GM12878 (cell line): ENCODE measurements at places on chromosomes 7 and 10. TPM values are rescaled to one million over a fixed set of nuclear protein-coding genes. Genes with fewer than 3 reads are reported as not detected.

Gene PLCE1
- total RNA-seq: 0.05 and 0.08 TPM in 2 replicates

GRCh38 chr10:74669210-74669609 is 157.2 kb upstream of the KAT6B start:
- H3K27ac ChIP-seq: no peak overlapping the region
- H3K36me3 ChIP-seq: no peaks in the 10 kb centered on the region
- H3K27me3 ChIP-seq: no peaks in the 10 kb centered on the region
- no peak overlapping the region for H3K4me3 ChIP-seq
- H3K4me1 ChIP-seq: no peaks in the 10 kb centered on the region
- DNase-seq: no peak

DNA sequence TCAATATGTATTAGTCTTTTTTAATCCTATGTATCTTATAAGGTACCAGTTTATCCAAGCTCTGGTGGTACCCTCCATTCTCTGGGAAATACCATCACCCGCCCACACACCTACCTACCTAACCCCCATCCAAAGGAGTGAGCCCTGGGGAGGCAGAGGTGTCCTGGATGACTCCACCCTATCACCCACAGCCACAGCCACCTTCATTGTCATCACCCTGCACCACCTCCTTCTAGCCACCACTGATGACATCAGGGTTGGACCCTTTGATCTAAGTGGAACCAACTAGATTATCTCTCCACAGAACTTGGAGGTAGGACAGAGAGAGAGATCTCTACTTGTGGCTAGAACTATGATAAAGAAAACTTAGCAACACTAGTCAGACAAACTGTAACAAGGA is 259.4 kb downstream of the PARD3 start:
- no peak overlapping the region for H3K27ac ChIP-seq
- DNase-seq: no peak
- no peaks in the 10 kb centered on the region for H3K36me3 ChIP-seq
- H3K27me3 ChIP-seq: no peaks in the 10 kb centered on the region
- no peak overlapping the region for H3K4me3 ChIP-seq
- H3K4me1 ChIP-seq: no peaks in the 10 kb centered on the region

GRCh38 chr7:28474640-28475039 is 62.3 kb downstream of the CREB5 start:
- H3K27ac ChIP-seq: no peak overlapping the region
- no peak for DNase-seq
- H3K27me3 ChIP-seq: no peaks in the 10 kb centered on the region
- no peaks in the 10 kb centered on the region; the same call in 1 of the 2 replicates for H3K36me3 ChIP-seq
- peaks cover 15% of the 10 kb centered on the region for H3K4me1 ChIP-seq
- H3K4me3 ChIP-seq: no peak overlapping the region

DNA sequence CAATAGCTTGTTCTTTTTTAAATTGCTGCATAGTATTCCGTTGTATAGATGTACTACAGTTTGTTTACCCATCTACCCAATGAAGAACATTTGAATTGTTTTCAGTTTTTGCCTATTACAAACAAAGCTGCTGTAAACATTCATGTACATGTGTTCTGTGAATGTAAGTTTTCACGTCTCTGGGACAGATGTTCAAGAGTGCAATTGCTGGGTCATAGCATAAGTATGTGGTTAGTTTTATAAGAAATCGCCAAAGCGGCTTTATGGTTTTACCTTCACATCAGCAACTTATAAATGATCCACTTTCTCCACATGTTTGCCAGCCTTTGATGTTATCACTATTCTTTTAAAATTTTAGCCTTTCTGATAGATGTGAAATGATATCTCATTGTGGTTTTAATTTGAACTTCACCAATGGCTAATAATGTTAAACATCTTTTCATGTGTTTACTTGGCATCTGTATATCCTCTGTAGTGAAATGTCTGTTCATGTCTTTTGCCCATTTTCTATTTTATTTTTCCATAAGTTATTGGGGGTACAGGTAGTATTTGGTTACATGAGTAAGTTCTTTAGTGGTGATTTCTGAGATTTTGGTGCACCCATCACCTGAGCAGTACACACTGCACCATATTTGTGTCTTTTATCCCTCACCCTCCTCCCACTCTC is 73.5 kb downstream of the TBXAS1 start:
- H3K27ac ChIP-seq: no peak overlapping the region
- no peak overlapping the region for H3K4me3 ChIP-seq
- no peaks in the 10 kb centered on the region for H3K36me3 ChIP-seq
- no peaks in the 10 kb centered on the region for H3K27me3 ChIP-seq
- peaks cover 3% of the 10 kb centered on the region; the same call in 1 of the 2 replicates for H3K4me1 ChIP-seq

DNA sequence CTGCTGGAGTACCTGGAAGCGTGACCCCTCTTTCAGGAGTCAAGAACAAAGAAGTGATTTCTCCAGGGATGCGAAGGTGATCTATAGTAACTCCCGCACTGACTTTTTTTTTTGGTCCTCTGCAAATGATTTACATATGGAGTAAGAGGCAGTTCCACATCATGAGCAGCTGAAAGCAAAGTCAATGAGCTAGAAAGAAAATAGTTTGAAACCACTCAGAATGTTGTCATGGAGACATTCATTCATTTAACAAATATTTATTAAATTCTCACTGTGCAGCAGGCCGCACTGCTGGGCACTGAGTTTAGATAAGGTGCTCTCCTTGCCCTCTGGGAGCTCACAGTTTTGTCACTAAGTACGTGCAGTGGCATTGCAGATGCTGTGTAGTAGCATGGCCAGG is 206.7 kb downstream of the CAMK1D start:
- no peaks in the 10 kb centered on the region; the same call in none of the 2 replicates for H3K36me3 ChIP-seq
- DNase-seq: no peak
- no peak overlapping the region for H3K27ac ChIP-seq
